ENCODE measurements at places on chromosomes 11 and 22.

GRCh38 chr11:95717314-95717713 is 72.3 kb downstream of the FAM76B start:
- no peak for DNase-seq

- no peak for DNase-seq
Observed at GRCh38 chr11:113723787-113724186, 17.7 kb upstream of the TMPRSS5 start.

DNA sequence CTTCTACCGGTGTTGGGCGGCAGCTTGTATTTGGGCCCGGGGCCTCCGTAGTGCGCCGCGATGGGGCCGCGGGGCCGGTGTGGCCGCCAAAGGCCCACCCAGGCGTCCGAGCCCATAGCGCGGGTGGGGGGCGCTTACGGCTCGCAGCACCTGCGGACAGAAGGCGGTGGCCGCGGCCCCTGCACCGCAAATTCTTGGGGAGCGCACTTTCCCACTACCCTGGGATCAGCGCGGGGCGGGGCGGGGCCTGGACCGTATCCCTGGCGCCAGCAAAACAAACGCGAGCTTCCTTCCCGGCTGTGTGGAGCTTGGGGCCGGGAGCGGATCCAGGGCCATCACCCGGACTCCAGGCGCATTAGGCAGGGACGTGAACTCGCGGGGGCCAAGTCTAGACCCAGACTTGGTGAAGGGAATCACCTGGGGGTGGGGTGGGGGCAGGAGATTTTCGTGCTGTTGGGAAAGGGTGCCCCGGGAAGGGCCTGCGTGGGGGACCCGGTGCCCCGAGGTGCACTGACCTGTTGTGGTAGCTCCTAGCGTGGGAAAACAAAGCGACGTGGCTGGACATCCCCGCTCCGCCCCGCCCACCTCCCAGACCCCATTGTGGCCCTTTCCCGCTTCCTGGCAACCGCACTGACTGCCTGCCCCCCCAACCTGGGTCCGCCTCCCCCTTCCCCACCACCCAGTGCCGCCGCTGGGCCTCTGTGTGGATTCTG is 2.3 kb upstream of the TYMP start:
- DNase-seq: no peak

DNA sequence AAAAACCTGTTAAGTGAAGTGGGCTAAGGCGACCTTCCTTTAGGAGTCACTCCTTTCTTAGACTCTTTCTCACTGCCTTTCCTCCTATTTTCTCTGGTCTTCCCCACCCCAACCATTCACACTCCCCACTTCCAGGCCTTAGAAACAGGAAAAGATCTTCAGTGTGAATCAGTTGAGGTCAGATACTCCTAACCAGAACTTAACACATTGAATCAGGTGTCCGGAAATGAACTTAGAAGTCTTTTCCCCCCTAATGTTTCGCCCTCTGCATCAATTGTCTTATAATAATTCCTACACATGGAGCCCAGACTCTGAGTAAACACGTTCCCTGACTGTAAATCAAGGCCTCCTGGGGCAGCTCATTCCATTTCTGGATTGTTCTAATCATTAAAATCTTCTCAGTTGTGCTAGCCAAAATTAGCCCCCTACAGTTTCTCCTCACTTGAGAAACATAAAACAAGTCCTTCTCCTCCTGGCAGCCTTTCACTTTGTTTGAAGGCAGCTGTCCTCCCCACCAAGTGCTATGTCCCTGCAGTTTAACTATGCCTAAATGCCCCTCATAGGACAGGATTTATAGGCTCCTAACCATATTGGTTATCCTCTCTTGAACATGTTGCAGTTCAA is 32.7 kb upstream of the USP47 start:
- DNase-seq: no peak

- DNase-seq: no peak
Observed at GRCh38 chr11:16796311-16796710, 57.9 kb downstream of the C11orf58 start.

- peak; percentile 53 for DNase-seq
Observed at GRCh38 chr11:33687733-33688479, 12.7 kb downstream of the C11orf91 start.

- no peak for DNase-seq
Observed at GRCh38 chr22:28917747-28918549, 34.6 kb downstream of the ZNRF3 start.

- DNase-seq: no peak
Observed at GRCh38 chr22:19234126-19234896, 55.8 kb upstream of the SLC25A1 start.

DNA sequence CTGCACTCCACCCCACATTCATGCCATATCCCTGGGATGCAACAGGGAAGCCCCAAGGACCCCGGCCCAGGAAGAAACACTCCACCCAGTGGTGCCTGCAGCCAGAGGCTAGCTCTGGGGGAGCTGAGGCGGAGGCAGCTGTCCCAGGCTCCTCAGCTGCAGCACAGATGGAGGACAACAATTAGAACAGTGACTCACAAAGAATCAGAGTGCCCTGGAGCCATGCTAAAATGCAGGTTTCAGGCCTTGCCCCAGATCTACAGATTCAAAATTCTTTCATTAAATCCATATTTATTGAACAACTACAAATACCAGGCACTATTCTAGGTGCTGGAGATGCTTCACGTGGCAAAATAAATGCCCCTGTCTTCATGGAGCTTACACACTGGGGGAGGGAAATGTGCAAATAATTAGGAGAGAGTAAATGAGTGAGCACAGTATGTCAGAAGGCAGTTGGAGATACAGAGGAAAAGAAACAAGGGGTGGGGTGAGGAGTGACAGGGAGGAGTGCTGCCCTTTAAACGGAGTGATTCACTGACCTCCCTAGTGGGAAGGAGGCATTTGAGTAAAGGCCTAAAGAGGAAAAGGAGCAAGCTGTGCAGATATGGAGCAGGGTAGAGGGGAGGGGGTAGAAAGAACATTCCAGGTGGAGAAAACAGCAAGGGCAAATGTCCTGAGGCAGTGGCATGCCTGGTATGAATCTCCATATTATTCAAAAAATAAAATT is 73.3 kb upstream of the CSNK2A3 start:
- DNase-seq: no peak

- peak; percentile 53 for DNase-seq
Observed at GRCh38 chr22:32080904-32081303, 37.8 kb downstream of the SLC5A1 start.

DNA sequence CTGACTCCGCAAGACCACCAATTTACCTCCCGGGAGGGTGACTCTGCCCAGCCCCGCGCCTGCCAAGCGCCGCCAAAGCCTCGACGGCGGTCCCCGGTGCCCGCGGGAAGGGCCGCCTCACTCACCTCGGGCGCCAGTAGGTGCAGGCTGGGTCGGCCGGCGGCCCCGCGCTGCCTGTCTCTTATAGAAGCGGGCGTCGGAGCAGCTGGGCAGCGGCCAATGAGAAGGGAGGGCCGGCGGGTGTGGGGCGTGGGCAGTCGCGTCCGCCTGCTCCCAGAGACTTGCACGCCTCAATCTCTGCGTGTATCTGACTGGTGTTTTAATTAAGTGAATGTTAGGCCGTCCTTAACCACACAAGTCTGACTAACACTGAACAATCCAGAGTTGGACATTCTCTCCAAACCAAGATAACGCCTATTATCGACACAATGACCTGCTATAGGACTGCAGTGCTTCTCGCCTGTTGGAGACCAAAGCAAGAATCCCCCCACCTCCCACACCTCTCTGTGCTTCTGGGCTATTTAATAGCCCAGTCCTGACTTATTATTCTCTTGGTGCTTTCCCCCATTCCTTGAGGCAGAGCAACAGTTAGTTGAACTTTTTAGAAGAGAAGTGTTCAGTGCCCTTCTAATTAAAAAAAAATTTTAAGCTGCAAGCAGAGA is at the start of gene TPH1:
TPH1 (minus strand) TSS at position 154 of the 662 bp plus-strand sequence. CDS start 5,507 bp downstream, outside the sequence.
- DNase-seq: no peak

GRCh38 chr22:38144025-38144405 is 33.5 kb upstream of the BAIAP2L2 start:
- no peak for DNase-seq

GRCh38 chr22:42324990-42325710 is 54.7 kb upstream of the TCF20 start:
- DNase-seq: no peak

DNA sequence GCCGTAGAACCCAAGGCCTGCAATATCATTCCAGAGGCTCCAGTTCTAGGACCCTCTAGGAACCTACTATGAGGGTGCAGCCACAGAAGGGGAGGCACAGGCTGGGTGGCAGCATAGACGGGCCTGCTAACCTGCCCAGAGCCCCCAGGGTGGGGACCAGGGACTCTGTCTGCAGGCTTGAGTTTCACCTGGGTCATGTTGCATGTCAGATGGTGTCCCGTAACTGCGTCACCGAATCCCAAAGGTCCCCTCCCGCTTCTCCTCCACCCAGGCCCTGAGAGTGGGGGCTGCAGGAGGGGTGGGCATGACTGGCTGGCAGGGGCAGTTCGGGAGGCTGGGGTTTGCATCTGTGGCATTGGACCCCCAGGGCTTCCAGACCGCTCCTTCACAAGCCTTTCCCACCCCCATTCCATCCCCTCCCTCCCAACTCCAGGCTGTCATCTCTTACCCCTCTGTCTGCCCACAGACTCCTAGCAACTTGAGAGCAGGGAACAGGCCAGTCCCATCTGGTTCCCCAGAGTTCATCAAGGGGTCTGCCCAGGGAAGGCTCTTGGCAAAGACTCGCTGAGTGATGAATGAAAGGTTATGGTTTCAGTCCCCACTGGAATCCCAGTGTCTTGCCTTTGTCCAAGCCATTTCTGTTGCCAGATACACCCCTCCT is 16.3 kb downstream of the MYO7A start:
- no peak for DNase-seq

DNA sequence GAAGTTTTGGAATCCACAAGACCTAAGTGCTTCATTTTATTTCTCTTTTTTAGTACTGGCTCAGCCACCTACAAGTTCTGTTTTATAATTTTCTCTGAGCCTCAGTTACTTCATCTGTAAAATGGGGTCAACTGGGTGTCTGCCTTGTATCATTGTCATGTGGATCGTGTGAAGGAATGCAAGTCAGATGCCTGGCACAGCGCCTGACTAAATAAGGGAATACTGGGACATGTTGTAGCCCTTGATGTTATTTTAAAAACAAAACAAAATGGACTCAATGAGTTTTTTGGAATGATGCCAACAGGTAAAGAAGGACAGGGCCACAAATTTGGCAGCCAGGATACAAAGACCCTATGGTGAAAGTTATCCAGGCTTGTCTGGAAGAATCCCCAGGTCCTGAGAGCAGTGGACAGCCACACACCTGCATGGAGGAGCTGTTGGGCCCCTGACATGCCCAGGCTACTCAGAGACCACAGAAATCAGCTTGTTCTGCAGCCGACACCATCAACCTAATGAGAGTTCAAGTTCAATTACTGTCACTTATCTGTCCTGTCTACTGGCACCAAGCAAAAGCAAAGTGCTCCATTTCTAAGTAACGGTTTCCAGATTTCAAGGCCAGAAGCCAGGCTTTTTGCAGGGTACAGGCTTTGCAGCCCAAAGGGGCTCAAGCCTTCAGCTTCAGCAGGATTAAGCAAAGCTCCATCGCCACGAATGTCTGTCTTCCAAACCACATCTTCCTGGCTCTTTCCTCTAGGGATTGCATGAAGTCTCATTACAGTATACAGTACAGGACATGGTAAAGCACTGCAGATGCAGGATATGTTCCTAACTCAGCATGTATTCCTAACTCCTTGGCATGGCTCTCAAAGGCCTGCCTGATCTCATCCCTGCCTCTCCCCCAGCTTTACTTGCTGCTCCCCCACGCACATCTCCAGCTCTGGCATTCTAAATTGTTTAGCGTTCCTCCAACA is 18.4 kb downstream of the DKK3 start:
- no peak for DNase-seq

- DNase-seq: no peak
Observed at GRCh38 chr11:127789927-127790326, 789.4 kb upstream of the KIRREL3 start.

DNA sequence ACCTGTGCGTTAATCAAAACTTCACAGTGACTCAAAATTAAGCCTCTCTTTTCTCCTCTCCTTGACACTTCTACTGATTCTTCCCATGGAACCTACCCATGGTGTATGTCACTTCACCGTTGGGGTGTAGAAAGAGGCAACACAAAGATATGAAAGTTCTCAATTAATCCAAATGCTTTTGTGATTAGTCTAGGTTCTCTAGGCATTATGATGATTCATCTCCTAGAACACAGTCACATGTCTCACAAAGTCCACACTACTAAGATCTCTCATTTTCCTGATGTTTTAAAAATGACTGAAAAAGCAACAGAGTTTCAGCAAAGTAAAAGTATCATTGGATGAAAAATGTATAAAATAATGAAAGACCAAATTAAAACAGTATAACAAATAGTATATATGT is 13.7 kb upstream of the SCGB2A2 start:
- no peak for DNase-seq

DNA sequence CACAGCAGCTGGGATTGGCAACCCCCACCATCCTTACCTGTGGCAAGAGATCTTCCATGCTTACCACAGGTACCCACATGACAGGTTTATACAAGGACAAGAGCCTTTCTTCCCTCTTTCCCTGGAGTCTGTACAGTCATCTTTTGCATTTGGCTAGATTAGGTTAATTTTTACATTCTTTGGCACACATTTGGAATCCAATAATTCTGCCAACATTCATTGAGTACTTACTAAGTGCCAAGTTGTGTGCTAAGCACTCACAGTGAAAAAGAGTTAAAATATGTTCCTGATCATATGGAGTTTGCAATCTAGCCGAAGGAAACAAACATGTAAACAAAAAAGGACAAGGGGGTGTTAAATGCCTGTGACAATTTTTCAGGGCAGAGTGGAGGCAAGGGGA is 50.0 kb upstream of the OPCML start:
- DNase-seq: no peak

GRCh38 chr11:91591021-91591420 is 633.6 kb upstream of the FAT3 start:
- no peak for DNase-seq
